ENCODE measurements at places on chromosomes 6 and 20. TPM values are rescaled to one million over a fixed set of nuclear protein-coding genes. Genes with fewer than 3 reads are reported as not detected.

The NRSN1 gene
- total RNA-seq: not detected

The MEP1A gene
- not detected for total RNA-seq

The C6orf15 gene
- total RNA-seq: not detected

DNA sequence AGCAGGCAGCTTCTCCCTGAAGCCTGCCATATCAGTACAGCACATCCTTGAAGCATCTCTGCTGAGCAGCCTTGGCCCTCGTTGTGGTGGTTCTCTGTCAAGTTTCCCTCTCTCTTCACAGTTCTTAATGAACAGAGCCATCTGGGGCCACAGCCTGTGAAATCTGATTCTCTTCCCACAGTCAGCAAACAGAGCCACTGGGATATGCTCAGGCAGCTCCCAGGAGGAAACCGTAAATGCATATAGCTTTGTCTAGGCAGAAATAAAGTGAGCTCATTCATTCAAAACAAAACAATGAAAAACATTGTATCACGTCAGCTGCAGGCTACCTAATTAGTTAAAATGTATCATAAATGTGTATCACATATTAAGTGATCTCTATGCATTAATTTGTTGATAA is 80.3 kb downstream of the TBC1D7 start:
- H3K27ac ChIP-seq: no peak overlapping the region
- H3K4me3 ChIP-seq: no peak overlapping the region
- H3K27me3 ChIP-seq: no peaks in the 10 kb centered on the region
- DNase-seq: peak; percentile 77
- H3K36me3 ChIP-seq: no peaks in the 10 kb centered on the region

DNA sequence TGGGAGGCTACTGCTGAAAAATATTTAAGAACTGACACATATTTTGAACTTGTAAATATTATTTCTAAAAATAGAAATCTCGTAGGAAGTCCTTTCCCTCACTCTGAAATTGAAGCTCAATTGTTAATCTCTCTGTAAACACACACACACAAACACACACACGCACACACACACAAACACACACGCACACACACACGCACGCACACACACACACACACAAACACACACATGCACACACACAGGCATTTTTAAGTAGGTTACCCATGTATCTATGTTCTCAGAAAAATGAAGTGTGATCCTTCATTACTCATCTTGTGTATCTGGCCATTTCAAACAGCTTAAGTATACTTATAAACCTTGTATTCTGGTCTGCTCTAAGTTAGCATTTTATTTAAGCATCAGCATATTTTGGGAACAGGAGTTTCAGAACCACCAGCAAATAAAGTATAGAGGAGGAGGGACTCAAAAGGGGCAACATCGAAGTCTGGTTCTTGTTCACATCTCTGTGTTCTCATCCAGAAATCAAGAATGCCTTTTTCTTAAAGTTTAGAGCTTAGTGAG is 11.6 kb downstream of the CCN6 start:
- no peaks in the 10 kb centered on the region for H3K27me3 ChIP-seq
- no peak overlapping the region for H3K4me3 ChIP-seq
- no peak for DNase-seq
- peaks cover 3% of the 10 kb centered on the region for H3K36me3 ChIP-seq

GRCh38 chr6:19121521-19121920 is 715.6 kb upstream of the ID4 start:
- H3K4me1 ChIP-seq: no peaks in the 10 kb centered on the region
- no peak for DNase-seq
- H3K36me3 ChIP-seq: no peaks in the 10 kb centered on the region
- H3K27ac ChIP-seq: no peak overlapping the region
- no peak overlapping the region for H3K4me3 ChIP-seq

DNA sequence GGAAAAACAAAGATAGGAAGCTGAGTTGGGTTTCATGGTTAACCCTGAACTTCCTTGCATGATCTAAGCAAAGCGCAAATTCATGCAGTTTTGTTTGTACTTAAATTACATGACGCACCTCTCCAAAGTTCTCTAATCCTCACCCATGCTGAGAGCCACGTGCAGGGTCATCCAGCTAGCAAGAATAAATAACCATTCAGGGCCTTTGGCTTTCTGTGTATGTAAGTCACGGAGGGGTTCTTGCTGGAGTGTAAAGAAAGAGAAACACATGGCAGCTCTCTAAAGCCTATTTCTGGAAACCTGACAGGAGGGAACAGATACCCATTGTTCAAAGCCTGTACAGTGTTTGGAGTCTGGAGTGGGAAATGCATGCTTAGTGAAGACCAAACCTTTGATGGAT is 171.7 kb upstream of the CCN2 start:
- no peak overlapping the region for H3K4me3 ChIP-seq
- no peak overlapping the region for H3K27ac ChIP-seq
- peak; percentile 77 for DNase-seq
- H3K27me3 ChIP-seq: no peaks in the 10 kb centered on the region

GRCh38 chr6:130000526-130001421 is 17.6 kb upstream of the L3MBTL3 start:
- no peak overlapping the region for H3K27ac ChIP-seq
- H3K36me3 ChIP-seq: no peaks in the 10 kb centered on the region
- no peak overlapping the region for H3K4me3 ChIP-seq
- no peak for DNase-seq
- no peaks in the 10 kb centered on the region for H3K27me3 ChIP-seq

- peak; percentile 10 for DNase-seq
- H3K27ac ChIP-seq: no peak overlapping the region
- no peak overlapping the region for H3K4me3 ChIP-seq
These were observed 54.8 kb upstream of the SPDEF start for GRCh38 chr6:34610819-34611477.

GRCh38 chr6:150255840-150256239 is 113.0 kb upstream of the IYD start:
- H3K27ac ChIP-seq: no peak overlapping the region
- no peak for DNase-seq
- H3K4me3 ChIP-seq: no peak overlapping the region
- H3K36me3 ChIP-seq: no peaks in the 10 kb centered on the region

Data from muscle of leg (tissue), 16 donors.